ENCODE measurements at places on chromosomes 3 and 15. TPM values are rescaled to one million over a fixed set of nuclear protein-coding genes. Genes with fewer than 3 reads are reported as not detected.
A peak's percentile ranks its signal among the peaks of the same experiment; 100 is the strongest.

Gene CPLX3
- total RNA-seq: 0.43 TPM

Gene SLC6A20
- not detected for total RNA-seq

Gene DLEC1
- 0.25 TPM for total RNA-seq

Gene CD96
- 168 TPM for total RNA-seq

Gene GLDN
- not detected for total RNA-seq

Gene HGD
- 1.00 TPM for total RNA-seq

Gene PLSCR2
- total RNA-seq: not detected

Gene BMF
- 1.8 TPM for total RNA-seq

GRCh38 chr3:155425396-155425795 is 131.9 kb upstream of the STRIT1 start:
- no peaks in the 10 kb centered on the region for H3K4me1 ChIP-seq
- no peaks in the 10 kb centered on the region for H3K36me3 ChIP-seq
- H3K27ac ChIP-seq: no peak overlapping the region
- no peak for DNase-seq

DNA sequence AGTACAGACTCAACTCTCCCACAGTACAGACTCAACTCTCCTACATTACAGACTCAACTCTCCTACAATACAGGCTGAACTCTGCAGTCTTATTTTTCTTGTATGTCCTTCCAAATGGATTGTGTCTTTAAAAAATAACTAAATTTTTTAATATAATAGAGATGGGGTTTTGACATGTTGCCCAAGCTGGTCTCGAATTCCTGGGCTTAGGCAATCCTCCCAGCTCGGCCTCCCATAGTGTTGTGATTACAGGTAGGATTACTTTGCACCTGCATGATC is 31.2 kb upstream of the UBXN7 start:
- H3K36me3 ChIP-seq: no peaks in the 10 kb centered on the region
- no peak overlapping the region for H3K4me3 ChIP-seq
- no peak overlapping the region for H3K27ac ChIP-seq
- H3K4me1 ChIP-seq: peaks cover 8% of the 10 kb centered on the region
- DNase-seq: no peak

DNA sequence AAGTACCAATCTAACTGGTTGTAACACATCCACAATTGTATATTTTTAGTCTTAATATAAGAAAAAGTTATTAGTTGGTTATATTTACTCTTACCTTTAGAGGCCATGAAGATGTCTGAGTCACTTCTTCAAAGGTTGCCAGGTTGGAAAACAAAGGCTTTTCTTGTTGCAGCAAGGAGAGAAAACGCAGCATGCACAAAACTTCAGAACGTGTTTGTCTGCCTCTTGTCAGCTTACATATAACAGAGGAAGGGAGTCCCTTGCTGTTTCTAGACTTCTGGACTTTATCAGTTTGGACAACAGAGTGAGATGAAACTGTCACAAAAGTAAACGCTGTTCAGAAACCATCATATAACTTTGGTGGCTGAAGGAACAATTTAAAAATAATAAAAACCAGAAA is at the start of gene PLSCR5:
TSS of gene PLSCR5 (minus strand) at position 241 of the 400 bp plus-strand sequence. CDS start at position 107, 134 bp downstream.
- H3K36me3 ChIP-seq: no peaks in the 10 kb centered on the region
- H3K4me3 ChIP-seq: no peak within 1 kb of the TSS
- no peaks in the 10 kb centered on the region for H3K4me1 ChIP-seq
- no peak for DNase-seq
- H3K27me3 ChIP-seq: no peaks in the 10 kb centered on the region

- no peak overlapping the region for H3K4me3 ChIP-seq
- no peaks in the 10 kb centered on the region for H3K27me3 ChIP-seq
Measured at GRCh38 chr15:67002368-67002767, 63.0 kb upstream of the SMAD3 start.

GRCh38 chr15:57436166-57436565 is 59.9 kb downstream of the CGNL1 start:
- peaks cover 40% of the 10 kb centered on the region for H3K27me3 ChIP-seq
- H3K4me1 ChIP-seq: no peaks in the 10 kb centered on the region
- H3K27ac ChIP-seq: no peak overlapping the region
- no peaks in the 10 kb centered on the region for H3K36me3 ChIP-seq
- DNase-seq: no peak

- DNase-seq: no peak
- peaks cover 50% of the 10 kb centered on the region for H3K4me1 ChIP-seq
- H3K36me3 ChIP-seq: no peaks in the 10 kb centered on the region
- H3K27ac ChIP-seq: peak overlapping the region; percentile 15
- H3K27me3 ChIP-seq: no peaks in the 10 kb centered on the region
- peak overlapping the region; percentile 39 for H3K4me3 ChIP-seq
Measured at GRCh38 chr3:195548987-195549386, 5.9 kb upstream of the PPP1R2 start.

GRCh38 chr15:39205506-39206371 is 375.1 kb upstream of the THBS1 start:
- no peaks in the 10 kb centered on the region for H3K36me3 ChIP-seq
- H3K4me1 ChIP-seq: no peaks in the 10 kb centered on the region
- peaks cover 28% of the 10 kb centered on the region for H3K27me3 ChIP-seq
- no peak overlapping the region for H3K4me3 ChIP-seq
- no peak overlapping the region for H3K27ac ChIP-seq
- DNase-seq: no peak

DNA sequence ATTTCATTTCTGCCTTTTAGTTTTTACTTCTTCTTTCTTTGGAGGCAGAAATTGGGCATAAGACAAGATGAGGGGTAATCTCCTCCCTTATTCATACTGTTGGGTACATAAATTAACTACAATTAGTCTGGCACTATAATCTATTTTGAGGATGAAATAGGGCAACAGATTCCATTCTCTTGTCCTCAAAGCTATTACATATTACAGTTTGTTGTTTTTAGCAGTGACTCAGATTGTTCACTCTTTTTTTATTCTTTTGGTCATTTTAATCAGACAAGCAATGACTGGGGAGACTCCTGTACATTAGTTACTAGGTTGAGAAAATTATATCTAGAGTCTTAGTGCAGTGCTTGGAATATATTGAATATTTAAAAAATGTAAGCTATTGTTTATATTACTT is 556.0 kb downstream of the OTOL1 start:
- H3K4me3 ChIP-seq: no peak overlapping the region
- H3K27ac ChIP-seq: no peak overlapping the region
- H3K36me3 ChIP-seq: peaks cover 7% of the 10 kb centered on the region
- DNase-seq: no peak
- no peaks in the 10 kb centered on the region for H3K4me1 ChIP-seq

DNA sequence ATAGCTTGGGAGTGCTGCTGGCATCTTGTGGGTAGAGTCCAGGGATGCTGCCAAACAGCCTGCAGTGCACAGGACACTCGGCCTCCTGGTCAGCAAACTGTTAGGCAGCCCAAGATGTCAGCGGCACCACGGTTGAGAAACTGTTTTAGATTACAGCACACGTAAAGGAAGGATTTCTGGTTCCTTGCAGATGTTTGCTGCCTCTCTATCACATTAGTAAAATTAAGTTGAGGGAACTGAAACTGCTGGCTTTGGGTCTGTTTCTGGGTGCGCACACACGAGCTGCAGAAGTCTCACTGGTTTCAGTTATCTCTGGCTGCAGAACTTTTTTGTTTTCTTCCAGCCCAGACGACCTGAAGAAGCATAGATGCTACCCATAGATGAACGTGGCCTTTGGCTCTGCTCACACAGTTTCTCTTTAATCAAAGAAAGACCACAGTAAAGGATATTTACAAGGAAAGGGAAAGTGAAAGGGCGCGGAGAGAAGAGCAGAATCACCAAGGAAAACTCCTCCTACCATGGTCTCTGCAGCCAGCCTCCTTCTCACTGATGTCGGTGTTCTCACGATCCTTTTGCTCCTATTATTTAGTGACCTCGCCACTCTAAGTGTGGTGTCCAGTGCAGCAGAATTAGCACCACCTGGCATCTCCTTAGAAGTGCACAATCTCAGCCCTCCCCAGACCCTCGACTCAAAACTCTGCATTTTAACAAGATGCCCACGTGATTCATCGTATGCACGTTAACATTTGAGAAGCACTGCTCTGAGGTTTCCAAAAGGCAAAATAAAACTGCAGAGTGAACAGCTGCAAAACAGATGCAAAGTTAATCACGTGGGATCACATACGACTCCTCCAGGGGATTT is 50.6 kb upstream of the AKAP13 start:
- no peaks in the 10 kb centered on the region for H3K36me3 ChIP-seq
- peak overlapping the region; percentile 91 for H3K4me3 ChIP-seq
- H3K4me1 ChIP-seq: peaks cover 38% of the 10 kb centered on the region
- H3K27me3 ChIP-seq: no peaks in the 10 kb centered on the region

DNA sequence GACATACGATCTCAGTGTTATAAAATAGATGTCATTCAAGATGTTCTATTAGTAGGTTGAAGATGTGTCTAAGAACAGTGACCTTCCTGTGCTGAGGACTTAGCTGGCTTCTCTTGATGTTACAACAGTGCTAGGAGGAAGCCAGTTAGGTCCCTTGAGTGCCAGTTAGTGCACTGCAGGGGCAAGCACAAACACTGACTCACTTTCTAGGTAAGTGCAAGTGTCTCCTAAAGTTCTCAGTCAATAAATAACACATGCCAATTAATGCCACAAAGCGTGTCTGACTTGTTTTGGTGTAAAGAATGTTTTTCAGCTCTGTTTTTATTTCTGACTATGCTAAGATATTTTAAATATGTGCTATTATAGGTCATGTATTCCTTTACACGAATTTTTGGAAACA is 211.8 kb downstream of the NAALADL2 start:
- H3K36me3 ChIP-seq: no peaks in the 10 kb centered on the region
- H3K27ac ChIP-seq: no peak overlapping the region
- H3K4me1 ChIP-seq: no peaks in the 10 kb centered on the region
- DNase-seq: no peak
- H3K4me3 ChIP-seq: no peak overlapping the region

GRCh38 chr3:23869977-23870662 is 46.7 kb downstream of the NKIRAS1 start:
- H3K4me3 ChIP-seq: no peak overlapping the region
- no peak for DNase-seq
- peaks cover 22% of the 10 kb centered on the region for H3K4me1 ChIP-seq
- no peaks in the 10 kb centered on the region for H3K27me3 ChIP-seq
- H3K36me3 ChIP-seq: no peaks in the 10 kb centered on the region

DNA sequence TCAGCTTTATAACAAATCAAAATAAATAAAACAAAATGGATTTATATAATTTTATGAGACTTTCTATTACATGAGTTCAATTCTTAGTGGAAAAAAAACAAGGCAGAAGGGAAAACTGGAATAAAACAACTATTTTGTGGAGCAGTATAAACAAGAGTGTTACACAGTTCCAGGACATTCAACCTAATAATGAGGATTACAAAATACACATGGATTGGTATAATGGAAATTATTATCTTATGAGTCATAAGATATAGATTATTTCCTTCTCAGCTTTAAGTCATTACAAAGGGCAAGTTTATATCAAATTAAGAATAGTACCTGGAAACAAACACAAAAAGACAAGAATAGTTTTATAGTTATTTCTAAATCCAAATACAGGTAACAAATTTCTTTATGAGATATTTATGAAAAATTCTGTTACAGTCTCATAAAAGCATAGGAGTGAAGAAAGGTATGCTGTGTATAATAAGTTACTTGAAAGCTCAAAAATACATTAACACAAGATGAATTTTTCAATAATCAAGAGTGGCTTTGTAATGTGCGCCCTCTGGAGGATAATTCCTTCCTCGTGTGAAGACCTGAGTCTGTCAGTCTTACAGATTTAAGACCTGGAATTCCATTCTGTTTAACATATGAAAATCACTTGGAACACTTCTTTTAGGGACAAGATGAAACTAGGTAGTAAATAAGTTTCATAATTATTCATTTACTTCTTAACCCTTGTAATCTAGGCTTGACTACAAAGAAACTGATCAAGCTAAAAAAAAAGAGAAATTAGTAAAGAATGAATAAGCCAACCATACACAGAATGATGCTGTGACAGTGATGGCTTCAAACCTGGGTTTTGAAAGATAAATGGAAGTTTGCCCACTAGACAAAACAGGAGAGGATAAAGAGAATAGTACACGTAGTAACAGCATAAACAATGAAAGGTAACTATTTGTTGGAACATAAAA is 9.5 kb downstream of the COPS2 start:
- H3K27ac ChIP-seq: no peak overlapping the region
- peaks cover 24% of the 10 kb centered on the region for H3K4me1 ChIP-seq
- no peak overlapping the region for H3K4me3 ChIP-seq
- peaks cover 19% of the 10 kb centered on the region for H3K36me3 ChIP-seq
- H3K27me3 ChIP-seq: no peaks in the 10 kb centered on the region

GRCh38 chr3:61664105-61664482 is 102.7 kb downstream of the PTPRG start:
- no peak overlapping the region for H3K4me3 ChIP-seq
- H3K36me3 ChIP-seq: no peaks in the 10 kb centered on the region
- H3K4me1 ChIP-seq: no peaks in the 10 kb centered on the region
- DNase-seq: no peak

GRCh38 chr3:111577798-111578685 is 17.1 kb downstream of the ZBED2 start:
- H3K27ac ChIP-seq: peak overlapping the region; percentile 62
- peaks cover 55% of the 10 kb centered on the region for H3K4me1 ChIP-seq
- DNase-seq: no peak
- no peaks in the 10 kb centered on the region for H3K27me3 ChIP-seq

- DNase-seq: no peak
- H3K4me1 ChIP-seq: peaks cover 6% of the 10 kb centered on the region
- H3K4me3 ChIP-seq: no peak overlapping the region
- no peak overlapping the region for H3K27ac ChIP-seq
- H3K27me3 ChIP-seq: no peaks in the 10 kb centered on the region
- H3K36me3 ChIP-seq: no peaks in the 10 kb centered on the region
Measured at GRCh38 chr3:183296944-183297343, 43.9 kb downstream of the B3GNT5 start.

- no peaks in the 10 kb centered on the region for H3K4me1 ChIP-seq
- H3K27ac ChIP-seq: no peak overlapping the region
- peaks cover 22% of the 10 kb centered on the region for H3K36me3 ChIP-seq
- H3K4me3 ChIP-seq: no peak overlapping the region
Measured at GRCh38 chr3:15015456-15015855, 49.7 kb downstream of the MRPS25 start.

- no peak overlapping the region for H3K4me3 ChIP-seq
- H3K36me3 ChIP-seq: no peaks in the 10 kb centered on the region
- peaks cover 10% of the 10 kb centered on the region for H3K27me3 ChIP-seq
- no peak overlapping the region for H3K27ac ChIP-seq
- H3K4me1 ChIP-seq: no peaks in the 10 kb centered on the region
Measured at GRCh38 chr3:143089965-143090364, 29.6 kb upstream of the CHST2 start.

- H3K4me3 ChIP-seq: no peak overlapping the region
- peaks cover 3% of the 10 kb centered on the region for H3K4me1 ChIP-seq
- H3K27me3 ChIP-seq: peaks cover 10% of the 10 kb centered on the region
- no peak for DNase-seq
Measured at GRCh38 chr3:108488631-108489030, 21.8 kb downstream of the MYH15 start.

DNA sequence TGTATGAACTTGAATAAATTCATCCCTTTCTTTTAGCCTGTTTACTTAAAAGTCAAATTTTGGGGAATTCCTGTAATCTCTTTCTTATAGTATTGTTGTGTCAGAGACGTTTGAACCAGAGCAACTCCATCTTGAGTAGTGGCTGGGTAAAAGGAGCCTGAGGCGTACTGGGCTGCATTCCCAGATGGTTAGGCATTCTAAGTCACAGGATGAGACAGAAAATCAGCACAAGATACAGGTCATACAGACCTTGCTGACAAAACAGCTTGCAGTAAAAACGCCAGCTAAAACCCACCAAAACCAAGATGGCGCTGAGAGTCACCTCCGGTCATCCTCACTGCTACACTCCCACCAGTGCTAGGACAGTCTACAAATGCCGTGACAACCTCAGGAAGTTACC is 94.5 kb downstream of the P3H2 start:
- H3K4me3 ChIP-seq: no peak overlapping the region
- H3K27me3 ChIP-seq: no peaks in the 10 kb centered on the region
- no peak overlapping the region for H3K27ac ChIP-seq
- DNase-seq: no peak

GRCh38 chr15:47246317-47246716 is 471.0 kb upstream of the SEMA6D start:
- no peak for DNase-seq
- H3K27ac ChIP-seq: no peak overlapping the region
- no peaks in the 10 kb centered on the region for H3K27me3 ChIP-seq
- no peaks in the 10 kb centered on the region for H3K4me1 ChIP-seq
- H3K4me3 ChIP-seq: no peak overlapping the region
